ENCODE measurements at places on chromosomes 12 and 14. TPM values are rescaled to one million over a fixed set of nuclear protein-coding genes. Genes with fewer than 3 reads are reported as not detected.

ZFHX2 gene
- total RNA-seq, result 1.5 TPM

DNA sequence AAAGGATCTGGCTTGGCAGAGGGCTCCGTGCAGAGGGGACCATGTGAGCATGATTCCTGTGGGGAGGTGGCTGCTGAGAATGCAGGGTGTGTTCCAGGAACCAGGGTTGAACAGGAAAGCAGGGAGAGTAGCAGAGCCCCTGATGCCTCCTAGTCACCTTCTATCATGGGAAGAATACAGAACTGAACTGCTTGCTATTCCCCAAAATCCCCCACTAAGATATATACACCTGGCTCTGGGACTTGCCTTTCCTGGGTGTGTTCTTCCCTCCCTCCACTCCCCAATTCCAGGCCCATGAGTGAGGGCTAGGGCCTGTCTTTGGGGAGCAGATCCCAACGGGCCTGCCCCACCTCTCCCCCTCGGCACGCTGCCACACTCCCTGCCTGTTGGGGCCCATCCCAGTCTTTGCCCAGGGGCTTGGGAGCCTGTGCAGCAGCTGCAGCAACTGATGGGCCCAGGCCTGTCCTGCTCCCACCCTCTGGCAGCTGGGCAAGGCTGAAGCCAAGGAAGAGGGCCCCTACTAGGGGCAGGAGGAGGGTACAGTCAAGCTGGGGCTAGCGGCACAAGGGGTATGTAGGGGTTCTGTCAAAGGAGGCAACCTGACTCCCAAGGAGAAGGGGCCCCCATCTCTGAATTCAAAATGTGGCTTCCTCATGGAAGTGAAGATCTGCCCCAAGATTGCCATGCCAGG is 3.2 kb downstream of the AJUBA start:
- DNase-seq, result no peak

TEX52 gene
- not detected for total RNA-seq

GRCh38 chr12:103392722-103393121 is 103.0 kb downstream of the C12orf42 start:
- no peak for DNase-seq

All from HFFc6 (cell line).